ENCODE measurements at places on chromosomes 11 and 22.

- no peak for DNase-seq
These were observed 20.7 kb upstream of the CBX7 start for GRCh38 chr22:39173050-39173706.

- DNase-seq, result no peak
These were observed 97.8 kb downstream of the ME3 start for GRCh38 chr11:86574493-86575207.

GRCh38 chr11:122022646-122023045 lies 93.4 kb downstream of the BLID start:
- no peak for DNase-seq

- DNase-seq, result no peak
These were observed 1232.8 kb downstream of the TBC1D22A start for GRCh38 chr22:47995264-47995627.

- peak; percentile 21 for DNase-seq
These were observed 20.1 kb upstream of the BDNF start for GRCh38 chr11:27720277-27720830.

GRCh38 chr11:71582309-71582895 lies at the start of gene KRTAP5-11:
KRTAP5-11 (minus strand) TSS chr11:71582875; CDS start chr11:71582837, 38 bp downstream.
- no peak for DNase-seq

DNA sequence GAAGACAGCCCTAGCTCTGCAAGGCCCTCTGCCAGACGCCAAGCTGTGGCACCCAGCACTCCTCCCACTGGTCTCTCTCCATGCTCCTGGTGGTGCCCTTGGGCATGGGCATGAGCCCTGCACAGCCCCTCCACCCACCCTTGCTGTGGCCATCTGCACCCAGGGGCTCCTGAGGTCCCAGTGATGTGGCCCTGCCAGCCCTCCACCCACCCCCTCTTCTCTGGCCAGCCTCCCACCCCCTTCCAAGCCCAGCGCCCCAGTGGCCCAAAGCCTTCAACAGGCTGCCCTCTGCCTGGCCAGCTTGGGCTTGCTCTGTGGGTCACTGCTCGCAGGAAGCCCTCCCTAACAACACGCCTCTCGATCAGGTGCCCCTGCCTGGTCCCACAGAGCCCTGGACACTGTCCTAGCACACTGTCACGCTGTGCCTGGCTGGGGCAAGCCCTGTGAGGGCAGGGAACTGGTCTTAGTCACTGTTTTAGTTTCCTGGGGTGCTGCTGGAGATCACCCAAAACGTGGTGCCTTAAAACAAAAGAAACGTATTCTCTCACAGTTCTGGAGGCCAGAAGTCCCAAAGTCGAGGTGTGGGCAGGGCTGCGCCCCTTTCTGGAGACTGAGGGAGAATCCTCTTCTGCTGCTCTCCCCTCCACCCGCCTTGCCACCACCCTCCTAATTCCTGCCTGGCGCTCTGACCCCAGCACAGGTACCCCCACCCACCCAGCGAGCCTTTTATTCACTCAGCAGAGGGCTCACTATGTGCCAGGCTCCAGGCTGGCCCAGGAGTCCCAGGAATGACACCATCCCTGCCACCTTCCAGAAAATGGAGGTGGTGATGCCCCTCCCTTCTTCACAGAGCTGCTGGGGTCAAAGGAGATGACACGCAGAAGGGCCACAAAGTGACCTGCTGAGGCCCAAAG lies 14.7 kb downstream of the SULT4A1 start:
- no peak for DNase-seq

DNA sequence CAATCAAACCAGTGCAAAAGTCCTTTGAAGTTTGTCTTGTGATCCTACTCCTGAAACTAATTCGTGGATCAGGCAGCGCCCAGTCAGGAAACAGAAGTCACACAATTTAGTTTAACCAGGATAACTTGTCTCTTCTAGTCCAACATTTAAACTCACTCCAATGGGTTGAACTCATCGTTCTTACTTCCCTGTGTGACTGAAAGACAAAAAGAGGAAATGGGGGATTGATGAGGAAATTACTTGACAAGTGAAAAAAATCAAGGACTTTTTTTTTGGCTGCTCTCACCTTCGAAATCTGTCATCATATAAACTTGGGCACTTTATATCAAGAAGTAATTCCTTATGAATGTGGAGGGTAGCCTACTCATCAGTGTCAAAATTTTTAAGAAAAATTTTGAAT lies 78.4 kb downstream of the HSD17B12 start:
- DNase-seq, result peak; percentile 57

DNA sequence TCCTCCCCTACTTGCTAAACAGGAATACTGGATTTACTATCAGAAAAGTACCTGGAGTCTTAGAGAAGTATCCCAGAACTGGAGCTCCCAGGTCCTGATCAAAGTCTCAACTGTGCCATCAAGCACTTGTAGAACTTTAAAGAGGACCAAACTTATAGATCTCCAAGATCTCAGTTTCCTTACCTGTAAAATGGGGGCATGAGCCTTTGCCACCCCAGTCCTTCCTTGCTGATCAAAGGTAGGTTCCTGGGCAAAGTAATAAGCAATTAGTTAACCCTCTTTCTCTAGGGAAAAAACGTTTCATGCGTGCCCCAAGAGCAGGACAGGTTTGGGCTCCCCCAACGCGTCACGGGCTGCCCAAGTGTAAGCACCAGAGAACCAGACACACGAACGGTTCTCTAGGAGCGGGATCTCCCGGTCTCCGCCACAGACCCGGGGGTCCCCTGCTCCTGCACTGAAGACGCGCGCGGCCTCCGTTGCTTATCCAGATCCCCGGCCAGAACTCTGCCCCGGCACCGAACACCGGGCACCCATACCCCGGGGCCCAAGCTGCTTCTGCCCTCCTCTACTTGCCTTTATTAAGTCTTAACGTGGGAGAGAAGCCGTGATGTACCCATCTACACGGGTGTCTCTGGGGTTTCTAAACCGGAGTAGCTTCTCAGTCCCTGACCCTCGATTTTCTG lies 505 bp downstream of the ZNF214 start:
- no peak for DNase-seq

DNA sequence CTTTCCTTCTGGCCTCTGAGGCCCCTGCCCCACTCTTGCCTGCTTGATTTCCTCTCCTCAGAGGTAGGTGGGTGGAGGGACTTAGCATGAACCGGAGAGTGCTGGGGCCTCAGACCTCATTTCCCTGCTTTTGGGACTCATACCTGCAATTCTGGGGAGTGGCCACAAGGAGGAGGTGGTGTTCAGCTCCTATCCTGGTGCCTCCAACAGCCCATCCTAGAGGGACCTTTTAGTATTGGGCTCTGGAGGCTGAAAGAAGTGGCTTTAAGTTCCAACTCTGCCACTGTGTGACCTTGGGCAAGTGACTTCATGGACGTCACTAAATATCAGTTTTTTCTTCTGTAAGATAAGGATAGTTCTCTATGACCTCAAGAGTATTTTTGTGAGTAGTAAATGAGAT lies 98.6 kb downstream of the KIAA1671 start:
- no peak for DNase-seq

DNA sequence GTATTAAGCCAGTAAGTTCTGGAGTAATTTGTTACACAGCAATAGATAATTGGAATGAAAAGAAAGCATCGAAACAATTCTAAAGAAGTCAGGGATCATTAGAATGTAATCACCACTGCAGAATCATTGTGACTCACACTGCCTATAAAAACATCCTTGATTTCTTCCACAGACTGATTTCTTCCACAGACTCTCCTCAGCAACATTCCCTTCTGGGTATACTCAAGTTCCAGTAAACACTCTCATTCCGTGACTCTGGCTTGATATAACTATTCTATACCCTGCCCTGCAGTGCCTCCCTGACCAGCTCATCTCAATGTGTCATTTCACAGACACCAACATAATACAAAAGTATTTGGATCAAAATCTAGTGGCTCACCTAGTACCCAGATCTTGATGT lies 120.5 kb downstream of the BBOX1 start:
- no peak for DNase-seq

DNA sequence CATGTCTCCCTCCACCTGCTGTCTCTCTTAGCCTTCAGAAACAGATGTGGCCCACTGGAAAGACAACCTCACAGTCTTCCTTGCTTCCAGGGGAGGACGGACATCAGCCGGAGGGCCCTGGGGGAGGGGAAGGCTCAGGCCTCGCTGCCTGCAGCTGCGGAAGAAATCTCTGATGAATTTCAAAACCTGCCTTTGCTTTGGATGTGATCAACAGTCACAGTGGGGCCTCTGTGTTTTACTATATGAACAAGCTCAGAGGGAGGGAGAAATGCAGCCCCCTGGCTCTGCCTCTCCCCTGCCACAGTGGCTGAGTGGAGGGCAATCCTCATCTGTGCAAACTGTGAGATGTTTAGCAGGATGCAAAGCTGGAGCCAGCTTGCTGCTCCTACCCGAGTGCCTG lies 282.8 kb downstream of the NTM start:
- no peak for DNase-seq

GRCh38 chr11:37558619-37559210 lies 960.7 kb upstream of the RAG2 start:
- DNase-seq, result no peak

GRCh38 chr11:118939404-118939915 lies 13.7 kb upstream of the BCL9L start:
- no peak for DNase-seq

- no peak for DNase-seq
These were observed 67.8 kb upstream of the ARHGAP32 start for GRCh38 chr11:129259931-129260348.

GRCh38 chr22:27274770-27275449 lies 526.6 kb downstream of the MN1 start:
- DNase-seq, result no peak

DNA sequence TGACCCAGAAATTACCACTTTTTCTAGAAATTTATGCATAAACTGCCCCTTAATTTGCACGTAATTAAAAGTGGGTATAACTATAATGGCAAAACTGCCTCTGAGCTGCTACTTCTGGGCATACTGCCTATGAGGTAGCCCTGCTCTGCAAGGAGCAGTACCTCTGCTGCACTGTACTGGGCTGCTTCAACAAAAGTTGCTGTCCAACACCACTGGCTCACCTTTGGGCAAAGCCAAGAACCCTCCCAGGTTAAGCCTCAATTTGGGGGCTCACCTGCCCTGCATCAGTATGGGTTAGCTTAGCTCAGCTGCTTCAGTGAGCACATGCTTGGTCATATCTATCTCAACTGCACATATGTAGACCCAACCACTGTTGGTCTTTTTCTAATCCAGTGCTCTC lies 4.5 kb downstream of the DMC1 start:
- DNase-seq, result no peak

GRCh38 chr11:130772266-130773227 lies 143.7 kb downstream of the SNX19 start:
- DNase-seq, result no peak
